Psoas muscle (tissue), 8 donors: ENCODE measurements at places on chromosomes 16 and 17. TPM values are rescaled to one million over a fixed set of nuclear protein-coding genes. Genes with fewer than 3 reads are reported as not detected.

IRX3 gene
- 1.2 TPM for total RNA-seq

DNA sequence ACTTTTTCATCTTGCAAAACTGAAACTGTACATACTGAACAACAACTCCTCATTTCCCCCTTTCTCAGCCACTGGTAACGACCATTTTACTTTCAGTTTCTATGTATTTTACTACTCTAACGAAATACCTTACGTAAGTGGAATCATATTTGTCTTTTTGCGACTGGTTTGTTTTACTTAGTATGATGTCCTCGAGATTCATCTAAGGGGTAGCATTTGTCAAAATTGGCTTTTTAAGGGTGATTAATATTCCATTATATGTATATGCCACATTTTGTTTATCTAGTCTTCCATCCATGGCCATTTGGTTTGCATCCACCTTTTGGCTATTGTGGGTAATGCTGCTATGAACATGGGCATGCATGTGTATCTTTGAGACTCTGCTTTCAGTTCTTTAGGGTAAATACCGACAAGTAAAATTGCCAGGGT is 10.4 kb downstream of the KPNB1 start:
- no peak for DNase-seq

GRCh38 chr16:63737633-63738032 is 1384.2 kb downstream of the CDH11 start:
- no peak for DNase-seq

GRCh38 chr16:11793840-11794239 is 3.2 kb downstream of the ZC3H7A start:
- no peak for DNase-seq

GRCh38 chr17:12745486-12745885 is 43.8 kb upstream of the ARHGAP44 start:
- DNase-seq: no peak

CLDN6 gene
- total RNA-seq: not detected

DNA sequence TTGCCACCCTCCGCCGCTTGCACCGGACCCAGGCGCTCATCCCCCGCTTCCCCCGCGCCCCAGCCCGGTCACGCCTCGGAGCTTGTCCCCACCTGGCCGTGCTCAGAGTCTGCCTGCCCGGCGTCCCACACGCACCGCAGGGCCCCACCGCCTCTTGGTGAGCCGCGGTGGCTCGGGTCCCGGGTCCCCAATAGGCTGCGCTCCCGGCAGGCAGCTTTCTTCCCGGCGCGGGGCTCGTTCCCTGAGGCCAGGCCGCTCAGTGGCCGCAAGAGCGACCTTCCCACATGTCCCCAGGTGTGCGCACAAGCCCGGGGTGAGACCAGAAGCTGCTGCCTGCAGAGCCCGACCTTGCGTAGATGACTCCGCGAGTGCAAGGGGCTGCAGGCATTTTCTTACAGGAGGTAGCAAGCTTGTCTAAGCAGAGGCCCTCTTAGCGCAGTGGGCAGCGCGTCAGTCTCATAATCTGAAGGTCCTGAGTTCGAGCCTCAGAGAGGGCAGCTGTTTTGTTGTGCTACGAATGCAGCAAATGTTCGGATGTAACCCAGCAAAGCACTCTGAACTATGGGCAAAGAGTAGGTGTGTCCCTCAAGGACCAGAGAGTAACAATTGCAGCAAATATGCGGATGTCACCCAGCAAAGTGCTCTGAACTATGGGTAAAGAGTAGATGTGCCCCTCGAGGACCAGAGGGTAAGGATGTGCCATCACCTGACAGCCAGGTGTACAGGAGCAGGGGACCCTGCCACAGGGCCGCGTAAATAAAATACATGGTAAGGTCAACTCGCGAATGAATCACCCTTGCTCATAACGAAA is 15.6 kb downstream of the TLE7 start:
- no peak for DNase-seq

GRCh38 chr16:822174-822908 is 21.8 kb upstream of the GNG13 start:
- no peak for DNase-seq

PRSS22 gene
- total RNA-seq: not detected

DNA sequence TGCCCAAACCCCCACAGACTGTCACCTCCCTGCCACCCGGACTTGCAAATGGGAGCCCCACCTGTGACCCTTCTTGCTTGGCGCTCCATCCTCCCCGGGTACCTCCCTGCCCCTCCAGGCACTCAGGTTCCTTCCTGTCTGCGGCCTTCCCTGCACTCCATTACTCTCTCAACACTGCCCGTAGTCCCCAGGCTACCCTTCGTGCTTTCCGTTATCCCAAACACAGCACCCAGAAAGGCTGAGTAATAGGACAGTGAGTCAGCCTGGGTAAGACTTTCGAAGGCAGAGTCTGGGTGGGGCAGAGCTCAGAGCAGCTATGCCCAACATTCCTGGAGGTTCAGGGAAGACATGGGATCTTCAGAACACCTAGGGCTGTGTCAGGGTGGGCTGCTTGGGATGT is 16.6 kb upstream of the C16orf74 start:
- DNase-seq: no peak

GRCh38 chr16:5438591-5438990 is 341.0 kb upstream of the EEF2KMT start:
- no peak for DNase-seq

CACNG5 gene
- not detected for total RNA-seq

DNA sequence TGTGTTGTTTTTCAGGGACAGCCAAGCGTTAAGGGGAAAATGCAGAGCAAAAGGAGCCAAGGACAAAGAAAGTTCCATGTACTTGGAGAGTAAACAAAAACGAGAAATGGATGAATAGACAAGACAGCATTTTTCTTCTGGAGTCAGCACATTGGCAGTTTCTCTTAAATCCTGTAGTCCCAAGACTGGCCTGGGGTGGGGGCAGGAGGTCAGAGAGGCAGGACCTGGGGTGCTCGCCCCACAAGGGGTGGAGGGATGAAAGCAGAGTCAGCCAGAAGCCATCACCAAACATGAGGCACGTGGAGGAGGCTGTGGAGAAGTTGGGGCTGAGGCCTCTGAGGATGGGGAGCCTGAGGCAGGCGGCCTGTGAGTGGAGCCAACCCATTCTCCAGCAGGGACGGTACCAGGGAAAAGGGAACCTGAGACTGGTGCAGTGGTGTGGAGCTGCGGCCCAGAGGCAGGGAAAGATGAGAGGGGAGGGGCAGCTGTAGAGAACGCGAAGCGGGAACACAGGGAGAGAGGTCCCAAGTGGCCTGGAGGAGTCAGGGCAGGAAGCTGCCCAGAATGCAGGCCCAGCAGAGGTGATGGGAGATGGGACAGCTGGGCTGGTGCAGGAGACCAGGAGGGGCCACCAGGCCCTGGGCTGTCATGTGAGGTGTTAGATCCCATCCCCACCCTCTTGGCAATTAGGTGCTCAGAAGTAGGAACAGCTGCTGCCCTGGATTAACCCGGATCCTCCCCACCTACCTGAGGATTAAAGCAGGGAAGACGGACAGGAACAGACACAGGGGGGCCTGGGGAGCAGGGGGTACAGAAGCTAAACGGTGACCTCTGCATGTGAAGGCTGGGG is 3.3 kb downstream of the TLCD3B start:
- DNase-seq: no peak

FSCN2 gene
- total RNA-seq: not detected

DNA sequence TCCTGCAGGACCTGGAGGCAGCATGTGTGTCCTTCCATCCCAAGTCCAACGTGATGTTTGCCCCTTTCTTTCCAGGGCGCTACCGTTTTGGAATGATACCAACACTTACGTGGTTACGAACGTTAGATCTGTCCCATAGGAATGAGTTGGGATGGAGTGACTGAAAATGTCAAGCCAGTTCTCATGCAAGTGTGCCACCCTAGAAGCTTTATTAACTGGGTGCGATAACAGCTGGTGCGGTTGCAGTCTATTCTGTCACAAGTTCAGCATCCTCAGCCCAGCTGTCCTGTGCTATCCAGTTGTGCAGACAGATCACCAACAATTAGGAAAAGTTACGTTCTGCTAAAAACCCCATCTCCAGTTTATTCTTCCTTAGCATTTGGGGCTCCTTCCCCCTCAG is 52.5 kb downstream of the BANP start:
- no peak for DNase-seq

DNA sequence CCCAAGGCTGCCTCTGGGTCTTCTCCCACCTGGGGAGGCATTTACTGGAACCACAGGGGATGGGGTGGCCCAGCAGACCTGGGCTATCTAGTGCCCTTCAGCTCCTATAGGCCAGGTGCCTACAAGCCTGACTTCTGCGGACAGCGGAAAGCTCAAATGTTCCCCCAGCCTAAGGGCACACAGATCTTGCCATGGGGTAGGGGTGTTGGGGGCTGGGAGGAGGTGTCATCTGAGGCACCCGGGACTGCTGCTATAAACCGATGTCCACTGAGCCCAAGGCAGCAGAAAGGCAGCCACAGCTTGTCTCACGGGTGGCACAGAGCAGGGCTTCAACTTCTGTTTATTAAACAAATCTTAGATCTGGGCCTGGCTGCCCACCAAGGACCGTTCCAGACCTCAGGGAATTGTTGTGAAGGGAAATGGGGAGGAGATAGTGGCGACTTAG is 3.6 kb downstream of the MYO1C start:
- no peak for DNase-seq

DNA sequence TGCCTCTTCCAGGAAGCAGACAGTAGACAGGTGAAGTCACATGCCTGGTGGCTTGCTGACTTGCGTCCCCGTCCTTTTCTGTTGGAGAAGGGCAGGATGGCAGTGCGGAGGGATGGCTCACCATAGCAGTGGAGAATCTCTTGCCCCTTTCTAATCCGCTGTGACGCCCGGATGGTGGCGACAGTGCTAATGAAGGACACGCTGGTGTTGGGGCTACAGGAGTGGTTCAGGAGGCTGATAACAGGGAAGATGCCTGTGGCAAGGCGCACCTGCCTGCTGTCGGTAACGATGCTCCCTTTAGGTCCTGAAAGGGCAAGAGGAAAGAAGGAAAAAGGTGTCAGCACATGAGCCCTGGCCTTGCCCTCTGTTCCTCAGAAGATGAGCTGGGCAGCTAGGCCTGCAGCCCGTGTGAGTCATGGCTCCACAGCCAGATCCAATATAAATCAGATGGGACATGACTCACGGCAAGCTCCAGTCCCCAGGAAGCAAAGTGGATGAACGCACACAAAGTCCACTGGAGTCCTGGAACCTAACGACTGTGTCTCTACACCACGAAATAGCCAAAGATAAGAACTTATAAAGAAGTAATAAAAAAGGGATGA is 25.5 kb downstream of the SERPINF1 start:
- peak; percentile 81 for DNase-seq

ZNF423 gene
- 14.4 TPM for total RNA-seq

DNA sequence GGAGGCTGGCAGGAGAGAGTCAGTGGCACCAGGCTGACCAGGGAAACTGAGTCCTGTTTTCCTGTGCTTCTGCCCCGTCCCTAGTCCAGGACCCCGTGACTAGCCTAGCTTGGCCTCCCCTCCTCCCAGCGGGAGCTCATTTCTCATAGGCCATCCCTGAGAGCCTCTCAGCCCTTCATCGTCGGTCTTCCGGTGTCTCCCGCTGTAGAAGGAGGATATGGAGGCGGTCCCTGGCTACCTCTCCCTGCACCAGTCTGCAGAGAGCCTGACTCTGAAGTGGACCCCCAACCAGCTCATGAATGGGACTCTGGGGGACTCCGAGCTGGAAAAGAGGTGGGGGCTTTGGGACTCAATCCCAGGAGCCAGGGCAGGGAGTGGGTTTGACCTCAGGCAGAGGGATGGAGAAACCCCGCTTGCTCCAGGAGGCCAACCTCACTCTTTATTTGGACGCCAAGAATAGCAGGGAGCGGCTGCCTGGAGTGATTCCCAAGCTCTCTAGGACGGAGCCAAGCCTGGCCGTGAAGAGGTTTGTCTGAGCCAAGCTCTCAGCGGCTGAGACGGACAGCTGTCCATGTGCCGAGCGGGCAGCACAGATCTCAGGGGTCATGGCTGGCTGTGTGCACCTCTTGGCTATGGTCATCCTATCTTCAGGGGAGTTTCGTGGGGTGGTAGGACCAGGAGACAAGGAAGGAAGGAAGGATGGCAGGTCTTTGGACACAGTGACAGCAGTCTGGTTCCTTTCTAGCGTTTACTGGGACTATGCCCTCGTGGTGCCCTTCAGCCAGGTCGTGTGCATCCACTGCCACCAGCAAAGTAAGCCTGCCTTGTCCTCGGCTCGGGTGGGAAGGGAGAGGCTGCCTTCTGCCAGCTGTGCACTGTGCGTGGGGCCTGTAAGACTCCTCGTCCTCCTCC is 26.8 kb downstream of the SGSM2 start:
- peak; percentile 91 for DNase-seq

- DNase-seq: no peak
Measured at GRCh38 chr16:83940630-83941378, 12.2 kb upstream of the OSGIN1 start.
